ENCODE measurements at places on chromosomes 2 and 18. TPM values are rescaled to one million over a fixed set of nuclear protein-coding genes. Genes with fewer than 3 reads are reported as not detected.

GRCh38 chr2:150690870-150691269 is 203.4 kb upstream of the RND3 start:
- DNase-seq, result no peak

DNA sequence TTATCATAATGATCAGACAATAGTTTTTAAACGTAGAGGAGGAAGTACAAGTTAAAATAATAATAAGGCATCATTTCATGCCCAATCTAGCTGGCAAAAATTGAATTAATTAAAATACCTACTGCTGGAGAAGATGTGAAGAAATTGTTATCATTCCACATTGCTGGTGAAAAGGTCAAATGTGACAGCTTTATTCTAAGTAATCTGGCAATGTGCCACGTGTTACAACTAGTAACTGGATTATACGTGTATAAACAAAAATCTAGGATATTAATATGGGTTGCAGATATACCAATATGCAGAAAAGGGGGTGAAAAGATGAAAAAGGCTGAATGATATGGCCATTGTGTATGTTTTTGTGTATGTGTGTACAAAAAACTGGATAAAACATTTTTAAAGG is 32.4 kb downstream of the SMAD2 start:
- no peak for DNase-seq

RAPGEF4 gene
- 18.6 TPM for total RNA-seq

ITGA4 gene
- total RNA-seq, result 7.4 TPM

GRCh38 chr2:181643151-181643550 is 13.8 kb downstream of the CERKL start:
- DNase-seq, result no peak

- DNase-seq, result no peak
These were observed 99.4 kb downstream of the CRIM1 start for GRCh38 chr2:36455011-36455410.

GRCh38 chr2:12317814-12318426 is 398.8 kb upstream of the TRIB2 start:
- no peak for DNase-seq

CCDC148 gene
- 3.4 TPM for total RNA-seq

DNA sequence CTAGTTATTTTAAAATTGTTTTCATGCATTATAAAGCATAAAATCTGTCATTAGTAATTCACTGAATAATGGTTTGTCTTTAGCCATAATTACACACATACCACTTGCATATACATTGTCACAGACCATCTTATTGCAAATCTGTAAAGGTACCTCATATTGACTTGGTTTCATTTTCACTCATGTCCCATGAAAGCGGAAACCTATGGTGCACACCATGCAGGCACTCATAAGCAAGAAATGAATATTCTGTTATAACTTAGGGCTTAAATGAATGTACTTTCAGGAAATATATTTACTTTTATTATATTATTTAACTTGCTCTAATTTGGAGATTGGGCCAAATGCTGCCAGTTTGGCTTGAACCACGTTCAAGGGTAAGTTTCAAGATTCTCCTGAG is 29.2 kb upstream of the STK17B start:
- no peak for DNase-seq

DNA sequence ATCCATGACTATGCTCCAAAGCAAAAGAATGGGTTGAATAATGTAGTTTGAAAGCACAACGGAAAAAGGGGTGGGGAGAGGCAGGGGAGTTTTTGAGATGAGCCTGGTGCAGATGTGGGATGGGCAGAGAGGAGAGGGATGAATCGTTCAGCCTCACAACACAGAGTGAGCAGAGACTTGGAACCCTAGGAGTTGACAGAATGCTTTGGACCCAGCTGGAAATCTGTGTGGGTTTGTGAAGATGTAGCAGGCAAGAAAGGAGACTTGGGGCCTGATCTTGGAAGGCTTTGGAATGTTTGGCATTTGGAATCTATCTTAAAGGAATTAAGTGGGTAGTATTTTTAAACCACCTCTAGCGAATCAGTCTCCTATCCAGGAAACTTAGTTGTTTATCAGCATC is 66.0 kb upstream of the KCTD1 start:
- no peak for DNase-seq

GRCh38 chr2:121638333-121638732 is 10.9 kb downstream of the CLASP1 start:
- no peak for DNase-seq

DNA sequence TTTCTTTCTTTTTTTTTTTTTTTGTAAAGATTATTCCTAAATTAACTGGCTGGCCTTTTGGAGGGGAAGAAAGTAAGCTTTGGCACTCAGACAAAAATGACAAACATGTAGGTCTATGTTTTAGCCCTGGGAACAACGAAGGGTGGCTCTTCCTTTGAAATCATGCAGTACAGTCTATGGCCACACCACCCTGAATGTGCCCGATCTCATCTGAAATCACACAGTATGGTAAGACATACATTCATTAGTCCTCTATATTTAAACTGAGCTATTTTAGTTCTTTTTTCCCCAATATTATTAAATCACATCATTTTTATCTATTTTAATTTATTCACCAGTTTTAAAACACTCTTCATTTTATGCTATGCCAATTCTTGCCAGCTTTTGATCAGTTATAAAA is 48.2 kb downstream of the PLA2R1 start:
- no peak for DNase-seq

DNA sequence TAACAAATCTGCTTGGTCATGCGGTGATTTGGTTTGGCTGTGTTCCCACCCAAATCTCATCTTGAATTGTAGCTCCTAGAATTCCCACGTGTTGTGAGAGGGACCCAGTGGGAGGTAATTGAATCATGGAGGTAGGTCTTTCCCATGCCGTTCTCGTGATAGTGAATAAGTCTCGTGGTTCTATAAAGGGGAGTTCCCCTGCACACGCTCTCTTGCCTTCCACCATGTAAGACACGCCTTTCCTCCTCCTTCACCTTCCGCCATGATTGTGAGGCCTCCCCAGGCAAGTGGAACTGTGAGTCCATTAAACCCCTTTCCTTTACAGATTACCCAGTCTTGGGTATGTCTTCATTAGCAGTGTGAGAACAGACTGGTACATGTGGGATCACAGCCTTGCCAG is 36.7 kb downstream of the TRABD2A start:
- no peak for DNase-seq

ITGAV gene
- total RNA-seq, result 60.1 TPM

CAPN10 gene
- total RNA-seq, result 34.4 TPM

DNA sequence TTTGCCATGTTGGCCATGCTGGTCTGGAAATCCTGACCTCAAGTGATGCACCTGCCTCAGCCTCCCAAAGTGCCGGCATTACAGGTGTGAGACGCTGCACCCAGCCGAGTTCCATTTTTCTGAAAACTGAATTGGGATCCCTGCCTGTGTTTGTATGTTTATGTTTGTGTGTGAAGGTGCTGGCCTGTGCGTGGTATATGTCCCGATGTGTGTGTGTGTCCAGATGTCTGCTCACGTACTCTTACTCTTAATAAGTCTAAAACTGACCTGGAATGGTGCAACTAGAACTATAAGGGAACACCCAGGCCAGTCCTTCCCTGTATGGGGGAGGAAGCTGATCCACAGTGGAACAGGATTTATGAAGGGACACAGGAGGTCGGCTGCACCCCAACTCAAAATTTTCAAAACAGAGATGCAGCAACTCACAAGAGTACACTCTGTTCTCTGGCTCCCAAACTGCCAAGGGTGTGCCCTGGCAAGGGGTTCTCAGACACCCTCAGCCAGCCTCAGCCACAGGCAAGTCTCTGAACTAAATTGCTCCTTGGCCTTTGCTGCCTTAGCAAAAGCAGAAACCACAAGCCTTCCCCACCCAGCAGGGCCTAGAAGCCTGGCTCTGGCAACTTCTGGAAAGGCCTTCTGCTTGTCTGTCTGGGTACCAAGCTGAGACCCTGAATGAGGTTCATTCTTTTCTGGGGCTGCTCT is 36.5 kb downstream of the RHOB start:
- peak; percentile 51 for DNase-seq

HRH4 gene
- total RNA-seq, result not detected

DNA sequence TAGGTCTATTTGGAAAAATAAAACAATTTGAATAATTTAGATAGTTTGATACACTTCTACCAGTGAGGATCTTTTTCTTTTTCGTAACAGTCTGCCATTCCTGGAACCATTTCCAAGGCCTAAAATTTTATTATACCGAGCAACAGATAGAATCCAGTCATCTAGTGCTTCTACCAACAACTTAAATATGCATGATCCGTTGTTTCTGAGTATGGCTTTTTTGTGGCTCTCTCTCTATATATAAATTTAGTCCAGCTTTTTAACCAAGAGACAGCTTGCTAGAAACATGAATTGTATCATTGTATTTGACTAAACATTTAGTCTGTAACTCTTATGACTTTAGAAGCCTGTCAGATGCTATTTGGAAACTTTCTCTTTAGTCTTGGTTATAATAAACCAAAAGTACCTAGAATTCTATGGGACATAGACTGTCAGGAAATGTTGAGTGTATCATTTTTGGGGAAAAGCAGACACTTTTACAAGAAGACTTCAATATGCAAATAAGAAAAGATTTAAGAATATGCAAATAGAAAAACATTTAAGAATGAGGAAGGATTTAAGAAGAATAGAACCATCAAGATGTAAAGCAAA is 161.4 kb downstream of the ZEB2 start:
- no peak for DNase-seq

DNA sequence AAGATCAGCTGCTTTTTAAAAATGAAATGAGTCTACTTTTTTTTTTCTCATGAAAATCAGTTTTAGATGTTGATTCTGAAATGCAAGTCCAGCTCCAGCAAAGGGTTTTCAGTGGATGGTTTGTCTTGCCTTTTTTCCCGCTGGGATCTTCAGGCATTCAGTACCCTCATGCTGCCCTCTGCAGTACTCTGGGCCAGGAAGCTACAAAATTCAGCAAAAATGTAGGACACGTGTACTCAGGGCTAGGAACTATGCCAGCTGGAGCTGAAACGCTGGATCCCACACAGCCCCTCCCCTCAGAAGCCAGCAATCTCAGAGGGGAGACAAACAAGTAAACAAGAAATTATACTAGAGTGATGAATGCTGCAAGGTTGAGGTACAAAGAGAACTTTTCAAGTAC is 97.3 kb downstream of the MMADHC start:
- no peak for DNase-seq

- no peak for DNase-seq
These were observed 33.4 kb upstream of the GAREM2 start for GRCh38 chr2:26139269-26140183.

DNA sequence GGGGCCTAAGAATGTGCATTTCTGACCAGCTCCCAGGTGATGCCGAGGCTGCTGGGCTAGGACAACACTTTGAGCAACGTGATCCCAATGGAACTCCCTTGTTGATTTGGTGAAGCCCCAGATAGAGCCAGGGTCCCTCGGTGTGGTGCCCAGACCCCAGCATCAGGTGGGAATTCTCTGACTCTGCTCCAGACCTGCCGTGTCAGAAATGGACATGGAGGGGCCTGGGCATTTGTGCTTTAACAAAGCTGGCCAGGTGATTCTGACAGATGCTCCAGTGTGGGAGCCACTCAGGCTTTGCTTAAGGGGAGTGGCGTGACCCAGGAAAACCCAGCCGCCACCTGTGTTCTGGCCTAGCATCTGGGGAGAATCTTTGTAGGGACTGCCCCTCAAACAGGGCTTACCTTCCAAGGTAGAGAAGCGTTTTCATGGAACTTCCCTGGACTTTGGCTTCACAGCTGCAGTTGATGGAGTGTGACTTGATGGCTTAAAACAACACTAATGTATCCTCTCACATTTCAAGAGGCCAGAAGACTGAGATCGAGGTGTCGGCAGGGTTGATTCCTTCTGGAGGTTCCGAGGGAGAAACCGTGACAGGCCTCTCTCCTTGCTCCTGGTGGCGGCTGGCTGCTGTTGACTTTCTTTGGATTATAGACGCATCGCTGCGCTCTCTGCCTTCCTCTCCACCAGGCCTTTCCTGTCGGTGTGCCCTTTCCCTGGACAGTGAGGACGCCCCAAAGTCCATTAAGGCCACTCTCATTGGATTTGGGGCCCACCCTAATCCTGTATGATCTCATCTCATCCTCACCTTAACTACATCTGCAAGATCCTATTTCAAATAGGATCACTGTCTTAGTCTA is 57.0 kb upstream of the HDAC4 start:
- DNase-seq, result peak; percentile 32

- DNase-seq, result peak; percentile 61
These were observed 111.7 kb downstream of the ANKRD44 start for GRCh38 chr2:197198890-197199289.

DNA sequence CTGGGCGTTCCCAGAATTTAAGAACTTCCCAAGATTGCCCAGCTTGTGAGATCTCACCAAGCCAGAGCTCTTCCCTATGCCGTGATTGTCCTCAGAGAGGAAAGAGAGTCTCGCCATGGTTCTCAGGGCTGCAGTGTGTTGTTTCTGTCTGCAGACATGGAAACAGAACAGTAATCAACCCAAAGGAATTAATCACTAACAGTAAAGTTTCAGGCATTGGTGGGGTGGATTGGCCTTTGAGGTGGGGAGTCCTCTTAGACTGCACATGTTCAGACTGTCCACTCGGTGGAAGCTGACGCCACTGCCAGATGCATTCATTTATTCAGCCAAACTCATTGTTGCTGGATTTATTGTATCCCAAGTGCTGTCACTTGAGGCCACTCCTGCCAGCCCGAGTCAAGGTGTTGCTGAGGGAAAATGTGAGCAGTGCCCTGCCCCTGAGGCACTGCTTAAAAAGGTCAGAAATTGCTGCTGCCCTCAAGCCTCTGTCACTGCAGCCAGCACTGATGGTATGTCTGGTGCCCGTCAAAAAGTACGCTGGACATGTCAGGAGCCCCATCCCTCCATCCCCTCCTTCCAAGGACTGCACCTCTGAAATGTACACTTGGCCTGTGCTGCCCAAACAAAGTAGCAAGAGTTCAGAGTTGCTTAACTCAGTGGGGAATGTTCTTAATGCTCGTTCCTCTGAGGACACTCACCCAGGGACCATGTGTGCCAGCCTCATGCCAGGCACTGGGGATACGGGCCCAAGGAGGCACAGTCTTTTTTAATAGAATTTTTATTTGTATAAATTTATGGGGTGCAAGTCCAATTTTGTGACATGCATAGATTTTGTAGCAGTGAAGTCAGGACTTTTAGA is 201.0 kb downstream of the GLI2 start:
- no peak for DNase-seq

DNA sequence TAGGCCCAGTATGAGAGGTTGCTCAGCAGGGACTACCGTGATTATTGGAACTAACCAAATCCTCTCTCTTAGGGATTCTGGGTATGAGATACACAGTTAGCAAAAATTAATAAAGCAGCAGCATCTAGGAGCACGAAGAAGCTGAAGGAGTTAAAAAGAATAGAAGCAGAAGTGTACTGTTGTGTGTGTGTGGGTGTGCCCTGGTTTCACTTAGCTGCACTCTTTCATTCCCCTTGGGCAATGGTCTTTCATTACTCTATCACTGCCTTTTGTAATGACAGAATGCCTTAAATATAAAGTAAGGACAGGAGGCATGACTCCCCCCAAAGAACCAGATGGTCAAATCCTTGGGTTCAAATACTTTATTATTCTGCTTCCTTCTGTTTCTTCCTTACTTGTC is 115.9 kb upstream of the CD302 start:
- no peak for DNase-seq

Data from ureter (tissue), 1 donor.